ENCODE measurements at places on chromosomes 5 and 9.

DNA sequence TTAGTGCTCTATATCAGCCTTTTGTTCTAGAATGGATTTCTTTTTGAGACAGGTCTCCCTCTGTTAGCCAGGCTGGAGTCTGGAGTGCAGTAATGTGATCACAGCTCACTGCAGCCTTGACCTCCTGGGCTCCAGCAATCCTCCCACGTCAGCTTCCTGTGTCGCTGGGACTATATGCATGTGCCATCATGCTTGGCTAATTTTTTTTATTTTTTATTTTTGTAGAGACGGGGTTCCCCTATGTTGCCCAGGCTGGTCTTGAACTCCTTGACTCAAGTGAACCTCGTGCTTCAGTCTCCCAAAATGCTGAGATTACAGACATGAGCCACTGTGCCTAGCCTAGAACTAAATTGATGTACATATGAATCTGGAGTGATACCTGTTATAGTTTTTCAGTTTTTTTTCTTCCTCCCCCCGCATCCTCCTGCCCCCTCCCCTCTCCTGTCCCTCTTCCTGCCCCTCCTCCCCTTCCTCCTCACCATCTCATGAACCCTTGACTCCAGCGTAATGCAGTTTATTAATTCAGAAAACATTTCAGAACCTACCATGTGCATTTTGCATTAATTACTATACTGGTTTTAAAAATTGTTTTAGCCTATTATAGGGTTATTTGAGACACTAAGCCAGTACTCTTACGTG, 37.4 kb upstream of the TNFAIP8 start:
- no peak for DNase-seq

GRCh38 chr9:134408939-134409737, 82.9 kb downstream of the RXRA start:
- no peak for DNase-seq

GRCh38 chr5:7910738-7911428, 41.9 kb downstream of the MTRR start:
- DNase-seq, result no peak

GRCh38 chr5:179509239-179509638, 41.1 kb upstream of the RUFY1 start:
- DNase-seq, result no peak
